ENCODE measurements at places on chromosomes 11 and 22. TPM values are rescaled to one million over a fixed set of nuclear protein-coding genes. Genes with fewer than 3 reads are reported as not detected.

PHF21B gene
- total RNA-seq: 0.04 TPM

DNA sequence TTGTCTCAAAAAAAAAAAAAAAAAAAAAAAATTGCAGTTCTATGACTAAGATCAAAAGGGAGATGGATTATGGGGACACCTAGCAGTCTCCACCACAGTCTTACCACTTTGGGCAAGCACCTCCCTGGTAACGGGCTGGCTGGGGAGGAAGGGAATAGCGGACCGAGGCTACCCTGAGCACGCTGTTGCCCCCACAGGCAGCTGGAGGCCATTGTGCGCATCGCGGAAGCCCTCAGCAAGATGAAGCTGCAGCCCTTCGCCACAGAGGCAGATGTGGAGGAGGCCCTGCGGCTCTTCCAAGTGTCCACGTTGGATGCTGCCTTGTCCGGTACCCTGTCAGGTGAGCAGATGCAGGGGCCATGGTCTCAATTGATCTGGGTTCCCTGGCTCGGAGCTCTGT, 21.2 kb downstream of the MCM5 start:
- H3K36me3 ChIP-seq: peaks cover 36% of the 10 kb centered on the region
- H3K27me3 ChIP-seq: no peaks in the 10 kb centered on the region
- no peak overlapping the region for H3K27ac ChIP-seq
- DNase-seq: no peak
- peaks cover 15% of the 10 kb centered on the region for H3K4me1 ChIP-seq
- no peak overlapping the region for H3K4me3 ChIP-seq

PARVG gene
- total RNA-seq: 0.42 TPM

GRCh38 chr11:57124917-57125316, 56.8 kb upstream of the LRRC55 start:
- H3K4me3 ChIP-seq: no peak overlapping the region
- no peak for DNase-seq
- no peaks in the 10 kb centered on the region for H3K27me3 ChIP-seq
- H3K36me3 ChIP-seq: no peaks in the 10 kb centered on the region
- H3K4me1 ChIP-seq: no peaks in the 10 kb centered on the region

DNA sequence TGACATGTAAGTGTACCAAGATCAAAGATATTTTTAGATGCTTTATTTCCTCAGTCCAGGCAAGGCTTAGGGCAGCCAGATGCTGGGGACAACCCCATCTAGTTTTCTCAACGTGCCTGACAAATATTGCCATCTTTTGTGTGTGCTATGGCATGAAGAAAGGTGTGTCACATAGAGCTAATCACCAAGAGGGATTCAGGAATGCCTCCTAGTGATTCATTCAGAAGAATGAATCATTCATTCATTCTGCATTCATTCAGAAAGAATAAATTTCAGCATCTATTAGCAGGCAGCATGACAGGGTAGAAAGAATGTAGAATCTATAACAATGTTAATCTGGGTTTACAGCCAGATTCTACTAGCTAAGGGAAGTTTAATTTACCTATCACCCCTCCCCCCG, 75.4 kb upstream of the LRRC4C start:
- H3K36me3 ChIP-seq: no peaks in the 10 kb centered on the region
- DNase-seq: no peak
- H3K4me1 ChIP-seq: no peaks in the 10 kb centered on the region
- no peak overlapping the region for H3K4me3 ChIP-seq
- no peak overlapping the region for H3K27ac ChIP-seq

DNA sequence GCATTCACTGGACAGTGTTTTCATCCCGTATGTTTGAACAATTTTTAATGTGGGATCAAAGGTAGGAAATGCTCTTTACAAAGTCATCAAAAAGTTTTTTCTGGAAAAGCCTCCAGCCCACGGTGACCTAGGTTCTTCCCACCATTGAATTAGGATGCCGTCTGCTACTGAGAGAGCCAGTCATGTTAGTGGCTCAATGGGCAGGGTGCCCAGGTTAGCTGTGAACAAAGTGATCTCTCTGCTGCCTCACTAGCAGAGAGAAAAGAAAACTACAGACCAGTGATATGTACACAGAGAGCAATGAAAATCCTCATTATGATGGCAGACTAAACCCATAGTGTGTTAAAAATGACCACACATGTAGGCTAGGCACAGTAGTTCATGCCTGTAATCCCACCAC, 32.4 kb downstream of the KCNQ1 start:
- no peaks in the 10 kb centered on the region for H3K36me3 ChIP-seq
- H3K4me1 ChIP-seq: no peaks in the 10 kb centered on the region
- no peak overlapping the region for H3K4me3 ChIP-seq
- no peak overlapping the region for H3K27ac ChIP-seq
- H3K27me3 ChIP-seq: peaks cover 2% of the 10 kb centered on the region

- no peaks in the 10 kb centered on the region for H3K27me3 ChIP-seq
- no peak overlapping the region for H3K4me3 ChIP-seq
- peak overlapping the region; percentile 98 for H3K27ac ChIP-seq
- peaks cover 90% of the 10 kb centered on the region for H3K4me1 ChIP-seq
Observed at GRCh38 chr11:76789443-76789719, 6.2 kb downstream of the TSKU start.

CASP4 gene
- total RNA-seq: 127 TPM

DNA sequence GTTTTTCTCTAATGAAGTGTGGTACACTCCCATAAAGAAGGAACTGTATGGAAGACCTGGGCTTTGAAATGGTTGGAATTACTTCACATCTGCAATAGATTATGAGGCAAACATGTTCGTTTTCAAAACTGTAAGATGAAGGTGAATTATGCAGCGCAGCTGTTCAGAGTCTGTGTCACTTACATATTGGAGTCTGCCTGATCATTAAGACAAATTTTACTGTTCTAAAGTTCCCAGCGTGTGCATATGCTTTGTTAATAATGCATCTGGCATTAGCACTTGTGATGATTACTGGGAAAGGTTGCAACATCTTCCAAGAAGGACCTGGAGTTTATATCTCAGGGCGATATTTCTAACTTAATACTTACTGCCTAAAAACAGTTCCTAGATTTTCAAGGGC, 255.2 kb upstream of the ZC3H12C start:
- no peak overlapping the region for H3K4me3 ChIP-seq
- no peaks in the 10 kb centered on the region for H3K27me3 ChIP-seq
- no peaks in the 10 kb centered on the region for H3K36me3 ChIP-seq
- H3K27ac ChIP-seq: no peak overlapping the region
- DNase-seq: no peak
- H3K4me1 ChIP-seq: no peaks in the 10 kb centered on the region

SLC6A5 gene
- not detected for total RNA-seq

DNA sequence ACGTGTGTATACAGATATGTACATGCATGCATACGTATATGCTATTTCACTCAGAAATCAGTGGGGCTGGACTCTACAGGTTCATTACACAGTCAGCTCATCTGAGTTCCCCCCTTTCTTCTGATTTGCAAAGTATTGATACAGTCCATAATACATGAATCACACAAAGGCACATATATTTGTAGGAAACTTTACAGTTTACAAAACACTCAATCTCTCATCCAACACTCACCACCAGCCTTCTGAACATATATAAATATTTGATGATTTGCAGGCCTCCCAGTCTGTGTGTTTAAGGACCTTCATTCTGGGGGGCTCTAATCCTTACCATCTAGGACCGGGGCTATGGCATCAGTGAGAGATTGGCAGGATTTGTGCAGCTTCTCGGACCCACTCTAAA, 293.8 kb downstream of the TENM4 start:
- H3K27me3 ChIP-seq: no peaks in the 10 kb centered on the region
- no peaks in the 10 kb centered on the region for H3K36me3 ChIP-seq
- no peak overlapping the region for H3K4me3 ChIP-seq
- DNase-seq: no peak

FAM83F gene
- total RNA-seq: 26.9 TPM

All from esophagus squamous epithelium (tissue), 5 donors.